ENCODE measurements at places on chromosomes 6 and 20.

GRCh38 chr6:46054516-46054915 is 38.9 kb upstream of the CLIC5 start:
- peaks cover 3% of the 10 kb centered on the region for H3K36me3 ChIP-seq
- H3K27ac ChIP-seq, result peak overlapping the region; percentile 87
- H3K4me1 ChIP-seq, result peaks cover 69% of the 10 kb centered on the region
- no peak overlapping the region for H3K4me3 ChIP-seq
- H3K27me3 ChIP-seq, result no peaks in the 10 kb centered on the region

- H3K27ac ChIP-seq, result no peak overlapping the region
- DNase-seq, result no peak
- H3K27me3 ChIP-seq, result no peaks in the 10 kb centered on the region
- no peaks in the 10 kb centered on the region for H3K4me1 ChIP-seq
- no peaks in the 10 kb centered on the region for H3K36me3 ChIP-seq
- H3K4me3 ChIP-seq, result no peak overlapping the region
These were observed 15.0 kb upstream of the BCAS1 start for GRCh38 chr20:54085425-54085824.

- H3K4me3 ChIP-seq, result no peak overlapping the region
- H3K36me3 ChIP-seq, result no peaks in the 10 kb centered on the region
- H3K27ac ChIP-seq, result no peak overlapping the region
- H3K27me3 ChIP-seq, result no peaks in the 10 kb centered on the region
- DNase-seq, result no peak
- peaks cover 2% of the 10 kb centered on the region for H3K4me1 ChIP-seq
These were observed 1.4 kb upstream of the CDK19 start for GRCh38 chr6:110816677-110817076.

DNA sequence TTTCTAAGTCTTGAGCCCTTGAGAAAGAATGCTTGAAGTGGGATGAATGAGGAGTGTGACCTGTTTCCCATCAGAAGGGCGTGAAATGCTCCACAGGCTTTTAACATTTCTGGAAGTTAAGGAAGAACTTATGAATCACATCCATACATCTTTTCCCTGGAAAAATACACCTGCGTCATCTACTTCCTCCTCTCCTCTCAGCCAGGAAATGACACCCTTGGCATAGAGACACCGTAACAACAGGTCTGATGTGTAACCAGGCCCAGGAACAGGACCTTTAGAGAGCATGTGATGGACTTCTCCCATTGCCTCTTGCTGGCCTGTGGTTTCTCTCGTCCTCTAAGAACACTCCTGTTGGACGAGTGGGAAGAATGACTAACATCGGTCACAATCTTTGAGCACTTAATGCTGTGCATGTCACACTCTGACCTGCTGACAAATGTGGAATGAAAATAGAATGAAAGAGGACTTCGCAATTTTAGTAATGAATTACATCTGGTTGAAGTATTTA is 28.5 kb upstream of the CITED2 start:
- H3K27me3 ChIP-seq, result no peaks in the 10 kb centered on the region
- no peaks in the 10 kb centered on the region for H3K4me1 ChIP-seq
- H3K4me3 ChIP-seq, result no peak overlapping the region
- H3K27ac ChIP-seq, result no peak overlapping the region
- no peaks in the 10 kb centered on the region for H3K36me3 ChIP-seq
- DNase-seq, result no peak

DNA sequence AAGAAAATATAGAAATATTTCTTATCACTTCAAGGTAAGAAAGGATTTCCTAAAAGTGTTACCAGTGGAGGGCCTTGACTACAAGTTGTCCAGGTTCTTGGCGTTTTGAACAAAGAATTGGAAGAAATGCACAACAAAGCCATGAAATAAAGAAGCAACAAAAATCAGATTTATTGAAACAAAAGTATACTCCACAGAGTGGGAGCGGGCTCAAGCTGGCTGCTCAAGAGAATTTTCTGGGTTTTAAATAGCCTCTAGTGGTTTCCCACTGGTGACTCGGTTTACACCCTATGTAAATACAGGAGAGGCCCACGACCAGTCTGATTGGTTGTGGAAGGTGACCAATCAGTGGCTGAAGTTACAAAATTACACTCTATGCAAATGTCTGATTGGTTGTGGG is 64.2 kb downstream of the SAMD3 start:
- no peak overlapping the region for H3K27ac ChIP-seq
- H3K4me3 ChIP-seq, result no peak overlapping the region
- H3K4me1 ChIP-seq, result no peaks in the 10 kb centered on the region

GRCh38 chr20:35963878-35964277 is 4.5 kb upstream of the CNBD2 start:
- no peaks in the 10 kb centered on the region for H3K36me3 ChIP-seq
- H3K27ac ChIP-seq, result no peak overlapping the region
- peaks cover 2% of the 10 kb centered on the region for H3K4me1 ChIP-seq
- no peak overlapping the region for H3K4me3 ChIP-seq
- peak; percentile 39 for DNase-seq

DNA sequence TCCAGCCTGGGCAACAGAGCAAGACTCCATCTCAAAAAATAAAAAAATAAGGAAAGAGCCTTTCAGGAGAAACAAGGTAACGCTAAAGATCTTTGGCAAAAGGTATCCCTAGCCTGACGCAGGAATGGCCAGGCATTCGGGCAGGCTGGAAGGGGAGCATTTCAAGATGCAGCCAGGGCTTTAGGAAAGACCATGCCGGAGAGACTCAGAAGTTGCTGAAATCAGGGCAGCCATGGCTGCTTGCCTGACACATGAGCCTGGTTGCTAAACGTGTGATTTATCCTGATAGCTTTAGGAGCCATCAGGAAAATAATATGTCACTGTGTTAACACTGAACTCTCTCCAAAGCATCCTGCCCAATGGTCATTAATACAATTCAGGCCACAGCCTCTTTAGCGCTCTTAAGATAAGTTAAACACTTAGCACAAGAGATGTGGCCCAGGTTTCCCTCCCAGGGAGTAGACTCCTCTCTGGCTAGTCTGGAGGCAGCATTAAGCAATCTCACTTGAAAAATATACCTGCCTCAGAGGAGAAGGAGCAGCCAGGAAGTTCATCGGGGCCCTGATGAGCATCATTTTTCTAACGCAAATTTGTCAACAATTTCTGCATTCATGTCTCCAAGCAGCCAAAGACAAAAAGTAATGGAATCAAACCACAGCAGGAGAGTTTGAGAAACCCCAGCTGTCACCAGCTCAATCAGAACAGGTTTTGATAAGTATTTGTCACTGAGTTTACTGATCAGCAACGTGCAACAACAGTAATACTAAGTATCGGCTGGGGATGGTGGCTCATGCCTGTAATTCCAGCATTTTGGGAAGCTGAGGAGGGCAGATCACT is 200.0 kb downstream of the ZMYND8 start:
- no peak overlapping the region for H3K27ac ChIP-seq
- no peak for DNase-seq
- no peaks in the 10 kb centered on the region for H3K36me3 ChIP-seq
- no peaks in the 10 kb centered on the region for H3K4me1 ChIP-seq
- no peaks in the 10 kb centered on the region for H3K27me3 ChIP-seq

GRCh38 chr6:169215201-169215681 is 38.4 kb downstream of the THBS2 start:
- H3K27me3 ChIP-seq, result no peaks in the 10 kb centered on the region
- peaks cover 3% of the 10 kb centered on the region for H3K4me1 ChIP-seq
- no peak for DNase-seq
- peak overlapping the region; percentile 89 for H3K27ac ChIP-seq
